ENCODE measurements at places on chromosomes 13 and 19.

DNA sequence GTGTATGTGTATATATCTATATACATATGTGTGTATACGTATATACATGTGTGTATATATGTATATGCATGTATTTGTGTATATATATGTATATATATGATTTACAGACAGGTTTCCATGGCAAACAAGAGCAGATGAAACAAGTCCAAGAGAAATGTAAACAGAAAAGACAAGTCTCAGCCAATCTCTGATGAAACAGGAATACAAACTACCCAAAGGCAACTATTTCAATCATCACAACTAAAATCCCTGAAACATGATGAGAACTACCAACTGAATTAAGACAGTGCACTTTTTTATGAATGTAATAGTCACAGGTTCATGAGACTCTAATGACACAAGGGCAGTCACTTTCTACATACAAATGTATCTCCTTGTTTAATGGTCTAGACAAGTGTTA lies 140.2 kb downstream of the TNFRSF19 start:
- no peak for DNase-seq

DNA sequence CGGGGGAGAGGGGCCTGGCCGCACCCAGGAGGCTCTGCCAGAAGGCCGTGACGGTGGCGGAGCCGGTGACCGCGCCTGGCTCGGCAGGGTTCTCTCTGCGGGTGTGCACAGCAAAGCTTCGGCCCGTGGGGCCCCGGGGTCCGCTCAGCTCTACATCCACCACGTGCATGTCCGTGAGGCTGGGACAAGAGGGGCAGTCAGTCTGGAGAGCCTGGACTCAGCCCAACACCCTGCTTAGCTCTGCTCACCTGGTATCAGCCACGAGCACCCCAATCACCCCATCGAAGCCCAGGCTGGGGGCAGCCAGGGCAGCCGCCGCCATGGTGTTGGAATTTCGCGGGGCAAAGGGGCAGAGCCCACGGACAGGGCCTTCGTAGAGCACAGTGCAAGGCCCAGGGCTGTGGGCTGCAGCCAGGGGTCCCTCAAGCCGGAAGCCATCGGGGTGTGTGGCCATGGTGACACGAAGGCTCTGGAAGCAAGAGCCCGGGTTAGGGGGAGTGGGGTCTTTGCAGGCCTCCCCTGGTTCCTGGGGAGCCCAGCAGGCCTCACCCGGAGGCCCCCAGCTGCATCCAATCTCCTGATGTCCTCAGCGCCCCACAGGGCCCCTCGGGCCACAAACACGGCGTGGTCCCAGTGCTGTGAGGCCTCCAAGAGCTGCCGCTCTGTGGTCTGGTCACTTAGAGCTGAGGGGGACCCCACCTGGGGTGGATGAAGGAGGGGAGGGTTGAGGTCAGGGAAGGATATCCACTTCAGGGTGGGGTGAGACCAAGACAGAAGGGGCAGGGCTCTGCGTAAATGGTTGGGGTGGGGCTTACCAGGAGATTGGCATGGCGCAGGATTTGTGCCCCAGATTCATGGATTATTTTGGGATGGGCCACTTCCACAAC lies 1.4 kb downstream of the ASPDH start:
- DNase-seq, result no peak

GRCh38 chr19:35562336-35562735 lies 1.1 kb downstream of the ATP4A start:
- no peak for DNase-seq

- peak; percentile 64 for DNase-seq
Measured at GRCh38 chr19:18251587-18252369, 22.5 kb downstream of the IQCN start.

DNA sequence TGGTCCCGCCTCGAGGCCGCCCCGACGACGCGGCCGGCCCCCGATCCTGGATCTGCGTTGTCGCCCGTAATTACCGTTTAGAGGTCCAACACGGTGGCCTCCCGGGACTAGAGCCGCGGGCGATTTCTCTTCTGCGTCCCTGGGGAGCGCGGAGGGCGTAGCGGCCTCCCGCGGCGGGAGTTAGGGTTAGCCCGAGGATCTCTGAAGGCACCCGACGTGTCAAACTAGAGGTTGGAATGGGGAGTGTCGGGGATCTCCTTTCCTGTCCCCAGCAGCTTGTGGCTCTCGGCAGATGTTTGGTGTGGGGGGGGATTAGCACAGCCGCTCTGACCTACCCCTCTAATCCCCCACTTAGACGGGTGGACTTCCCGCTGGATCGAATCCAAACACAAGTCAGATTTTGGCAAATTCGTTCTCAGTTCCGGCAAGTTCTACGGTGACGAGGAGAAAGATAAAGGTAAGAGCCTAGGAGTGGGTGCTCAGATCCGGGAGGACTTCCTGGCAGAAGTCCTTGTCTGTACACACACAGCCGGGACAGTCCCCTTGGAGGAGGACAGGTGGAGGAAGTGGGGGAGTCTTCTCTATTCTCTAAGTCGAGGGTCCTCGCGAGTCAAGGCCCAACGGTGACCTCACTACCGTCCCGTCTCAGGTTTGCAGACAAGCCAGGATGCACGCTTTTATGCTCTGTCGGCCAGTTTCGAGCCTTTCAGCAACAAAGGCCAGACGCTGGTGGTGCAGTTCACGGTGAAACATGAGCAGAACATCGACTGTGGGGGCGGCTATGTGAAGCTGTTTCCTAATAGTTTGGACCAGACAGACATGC lies 581 bp downstream of the CALR start:
- DNase-seq, result no peak

- DNase-seq, result no peak
Measured at GRCh38 chr19:55209693-55210472, 582 bp upstream of the PTPRH start.

DNA sequence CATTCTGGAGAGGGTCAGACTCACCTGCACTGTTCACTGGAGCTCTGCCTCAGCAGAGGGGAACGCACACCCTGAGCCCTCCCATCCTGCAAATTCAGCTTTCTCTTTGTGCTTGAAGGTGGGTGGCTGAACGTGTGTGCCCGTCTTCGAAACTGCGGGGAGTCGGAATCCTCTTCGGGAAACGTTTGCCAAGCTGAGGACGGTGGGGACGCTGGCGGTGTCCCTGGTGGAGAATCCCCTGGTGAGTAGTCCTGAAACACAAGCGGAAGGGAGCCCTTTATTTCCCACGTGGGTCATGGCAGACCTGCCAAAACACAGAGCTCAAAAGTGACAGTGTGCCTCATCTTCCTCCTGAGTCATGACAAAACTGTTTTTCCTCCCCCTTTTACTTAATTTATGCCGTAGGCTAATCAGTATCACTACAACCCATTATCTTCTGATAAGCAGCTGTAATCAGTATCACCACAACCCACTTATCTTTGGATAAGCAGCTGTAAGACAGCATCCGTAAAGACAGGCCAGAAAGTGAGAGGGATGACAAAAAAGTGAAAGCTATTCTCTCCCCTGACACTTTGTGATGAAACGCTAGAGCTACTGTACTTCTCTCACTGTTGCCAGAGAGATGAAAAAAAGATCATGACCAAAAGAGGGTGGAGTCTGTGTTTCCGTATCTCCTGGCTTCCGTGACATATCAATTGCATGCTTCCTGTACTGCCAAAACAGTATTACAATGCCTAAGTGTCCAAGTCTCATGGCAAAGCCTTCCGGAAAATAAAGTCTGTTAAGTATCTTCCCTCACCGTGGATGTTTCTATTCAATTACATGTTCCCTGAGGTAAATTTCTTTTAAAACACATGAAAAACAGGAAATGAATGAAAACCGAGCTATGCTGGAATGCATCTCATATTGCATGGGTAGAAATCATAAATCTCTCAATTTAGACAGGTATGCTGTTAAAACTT lies 155.5 kb downstream of the TBC1D4 start:
- DNase-seq, result peak; percentile 48

- DNase-seq, result no peak
Measured at GRCh38 chr19:45905011-45905410, 2.6 kb upstream of the MYPOP start.

DNA sequence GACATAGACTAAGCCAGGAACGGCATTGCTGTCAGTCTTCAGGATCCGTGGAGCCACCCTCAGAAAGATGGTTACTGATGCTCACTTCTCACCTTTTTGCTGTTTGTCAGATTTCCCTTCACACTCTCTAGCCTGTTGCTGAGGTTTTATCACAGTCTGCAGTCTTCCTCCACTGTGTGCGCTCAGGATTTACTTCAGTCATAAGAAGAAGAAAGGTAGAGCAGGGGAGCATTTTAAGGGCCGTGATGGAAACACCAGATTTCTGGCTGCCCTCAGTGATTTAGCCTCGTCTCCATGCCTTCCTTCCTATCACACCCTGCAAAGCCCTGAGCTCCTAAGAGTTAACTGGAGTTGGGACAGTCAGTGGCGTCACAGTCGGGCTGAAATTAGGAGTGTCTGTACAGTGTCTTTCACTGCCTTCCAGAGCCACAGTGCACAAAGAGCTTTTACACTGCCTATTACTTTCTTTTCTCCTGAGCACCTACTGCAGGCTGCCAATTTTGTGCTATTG lies 60.0 kb upstream of the GPR183 start:
- no peak for DNase-seq

GRCh38 chr13:23871616-23872220 lies 17.5 kb downstream of the MIPEP start:
- DNase-seq, result no peak

GRCh38 chr19:18657590-18658365 lies 20.9 kb downstream of the KLHL26 start:
- DNase-seq, result no peak

- no peak for DNase-seq
Measured at GRCh38 chr19:16594131-16594586, 21.9 kb upstream of the SLC35E1 start.

DNA sequence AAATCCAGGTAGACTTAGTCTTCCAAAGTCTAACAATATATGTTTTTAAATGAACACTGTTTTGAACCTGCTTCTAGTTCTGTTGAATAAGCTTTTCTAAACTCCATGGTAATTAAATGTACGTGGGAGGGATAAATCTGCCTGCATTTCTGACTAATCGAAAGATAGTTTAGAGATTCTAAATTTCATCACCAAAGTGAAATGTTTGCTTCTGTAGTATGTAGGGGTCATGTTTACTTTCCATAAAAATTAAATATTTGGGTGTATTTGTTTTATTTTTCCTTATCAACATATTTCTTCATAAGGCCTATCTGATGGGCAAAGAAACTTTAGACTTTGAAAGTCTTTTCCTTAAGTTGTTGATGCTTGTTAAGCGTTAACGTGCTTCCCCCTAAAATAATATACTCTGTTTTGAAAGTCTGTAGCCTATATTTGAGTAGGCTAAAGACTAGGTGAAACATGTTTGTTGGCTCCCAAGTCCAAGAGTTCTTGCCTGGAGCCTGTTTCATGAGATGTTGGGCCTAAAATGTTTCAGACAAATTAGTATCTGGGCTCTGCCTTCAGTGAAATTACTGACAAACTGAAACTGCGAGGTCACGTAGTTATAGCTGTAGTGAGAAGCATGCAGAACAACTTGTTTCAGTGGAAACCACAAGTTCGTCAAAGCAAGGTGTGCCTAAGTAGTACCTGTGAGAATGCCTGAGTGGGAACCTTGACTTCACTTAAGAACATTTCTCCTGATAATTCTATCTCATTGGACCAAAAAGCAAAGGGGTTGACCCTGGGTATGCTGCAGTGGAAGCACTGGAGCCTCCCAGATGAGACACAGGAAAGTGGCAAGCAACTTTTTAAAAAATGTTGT lies 126.2 kb downstream of the LMO7 start:
- DNase-seq, result peak; percentile 8

- DNase-seq, result no peak
Measured at GRCh38 chr13:90485436-90485835, 862.1 kb upstream of the MIR17HG start.

All from stimulated activated CD4-positive, alpha-beta T cell treated with anti-CD3 and anti-CD28 coated beads, TNF-alpha, amount 100 ng/mL, for 24 hours (primary cell).